ENCODE measurements at places on chromosomes 11 and 22.

DNA sequence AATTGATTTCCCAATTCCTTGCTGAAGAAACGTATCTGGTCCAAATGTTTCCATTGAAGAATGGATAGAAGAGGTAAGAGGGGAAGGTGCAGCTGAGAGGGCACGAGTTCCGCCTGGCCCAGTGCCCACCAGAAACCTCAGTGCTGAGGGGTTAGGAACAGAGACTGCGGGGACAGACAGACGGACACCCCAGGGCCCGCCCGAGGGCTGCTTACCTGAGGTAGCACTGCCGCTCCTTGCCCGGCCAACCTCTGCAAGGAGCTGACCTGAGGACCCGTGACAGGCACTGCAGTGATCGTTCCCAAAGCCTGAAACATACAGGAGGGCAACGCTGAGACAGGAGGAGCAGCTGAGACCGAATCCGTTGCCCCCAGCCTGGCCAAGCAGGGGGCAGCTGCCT, 89.6 kb downstream of the PHF21B start:
- DNase-seq, result no peak

DNA sequence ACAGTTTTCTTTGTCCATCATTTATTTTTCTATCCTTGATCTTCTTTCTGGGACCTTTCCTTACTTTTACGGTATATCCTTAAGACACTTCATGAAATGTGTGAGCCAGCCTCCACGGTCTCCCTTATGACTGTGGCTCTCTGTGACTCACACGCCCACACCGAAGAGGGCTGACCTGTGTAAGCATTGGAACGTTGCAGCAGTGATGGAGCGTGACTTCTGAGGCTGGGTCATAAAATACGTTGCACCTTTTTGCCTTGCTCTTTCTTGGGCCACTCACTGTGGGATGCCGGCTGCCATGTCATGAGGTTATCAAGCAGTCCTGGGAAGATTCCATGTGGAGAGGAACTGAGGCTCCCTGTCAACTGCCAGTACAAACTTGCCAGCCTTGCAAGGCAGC, 96.3 kb upstream of the RAB1B start:
- no peak for DNase-seq

DNA sequence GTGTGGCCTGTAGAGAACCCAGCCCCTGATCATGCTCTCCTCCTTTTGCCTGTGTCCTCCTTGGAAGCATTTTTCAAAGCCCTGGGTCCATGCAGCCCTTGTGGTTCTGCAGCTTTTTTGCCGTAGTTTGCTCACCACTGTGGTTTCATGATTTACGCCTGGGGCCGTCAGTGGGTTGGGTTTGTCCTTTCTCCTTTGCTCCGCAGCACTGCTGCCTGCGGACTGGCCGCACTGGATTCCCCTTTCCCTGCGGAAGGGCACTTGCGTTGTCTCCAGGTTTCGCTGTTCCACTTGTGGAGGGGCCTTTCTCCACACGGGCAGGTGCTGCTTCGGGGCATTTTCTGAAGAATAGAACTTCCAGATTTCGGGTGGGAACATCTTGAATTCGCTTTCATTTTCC, 1260.9 kb downstream of the BRD1 start:
- no peak for DNase-seq

DNA sequence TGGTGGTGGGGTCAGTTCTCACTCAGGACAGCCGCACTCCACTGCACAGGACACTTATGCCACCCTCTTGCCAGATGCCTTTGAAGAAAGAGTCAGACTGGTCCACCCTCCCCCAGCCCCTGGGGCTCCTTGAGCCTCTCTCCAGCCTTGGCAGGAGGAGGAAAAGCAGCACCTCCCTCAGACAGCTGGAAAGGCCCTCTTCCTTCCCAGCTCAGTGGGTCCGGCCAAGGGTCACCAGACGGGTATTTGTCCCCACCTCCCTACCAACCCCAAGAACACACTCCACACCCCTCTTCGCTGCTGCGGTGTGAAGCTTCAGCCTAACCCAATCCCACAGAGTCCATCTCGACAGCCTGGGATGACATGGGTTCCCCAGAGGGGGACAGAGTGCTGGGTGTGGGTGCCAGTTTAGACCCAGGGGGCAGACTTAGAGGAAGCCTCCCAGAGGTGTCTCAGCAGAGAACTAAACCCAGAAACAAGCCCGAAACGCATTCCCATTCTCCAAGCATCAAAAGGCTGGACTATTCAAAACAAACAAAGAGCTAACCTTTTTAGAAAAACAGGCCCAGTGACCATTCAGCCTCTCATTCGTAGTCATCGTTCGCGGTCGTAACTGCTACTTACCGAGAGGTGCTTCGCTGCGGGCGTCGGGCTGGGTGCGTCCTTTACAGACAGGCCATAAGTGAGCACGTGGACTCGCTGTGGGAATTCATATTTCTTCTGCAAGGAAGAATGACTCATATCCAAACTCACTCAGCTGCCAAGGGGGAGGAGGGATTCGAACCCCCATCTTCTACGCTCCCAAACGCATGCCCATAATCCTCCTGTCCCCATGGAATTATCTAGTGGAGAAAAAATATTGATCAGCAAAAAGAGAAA, 57.5 kb upstream of the ANO1 start:
- no peak for DNase-seq

- no peak for DNase-seq
These were observed 11.8 kb downstream of the DTX4 start for GRCh38 chr11:59183771-59184170.
